ENCODE measurements at places on chromosomes 13 and 19.

GRCh38 chr13:110354715-110355473 is 47.8 kb downstream of the COL4A2 start:
- no peaks in the 10 kb centered on the region for H3K36me3 ChIP-seq
- H3K27me3 ChIP-seq = peaks cover 21% of the 10 kb centered on the region
- H3K27ac ChIP-seq = no peak overlapping the region
- H3K4me1 ChIP-seq = no peaks in the 10 kb centered on the region

GRCh38 chr13:85377783-85378182 is 421.4 kb downstream of the SLITRK6 start:
- H3K4me3 ChIP-seq = no peak overlapping the region
- no peaks in the 10 kb centered on the region for H3K27me3 ChIP-seq
- DNase-seq = no peak
- H3K27ac ChIP-seq = no peak overlapping the region

DNA sequence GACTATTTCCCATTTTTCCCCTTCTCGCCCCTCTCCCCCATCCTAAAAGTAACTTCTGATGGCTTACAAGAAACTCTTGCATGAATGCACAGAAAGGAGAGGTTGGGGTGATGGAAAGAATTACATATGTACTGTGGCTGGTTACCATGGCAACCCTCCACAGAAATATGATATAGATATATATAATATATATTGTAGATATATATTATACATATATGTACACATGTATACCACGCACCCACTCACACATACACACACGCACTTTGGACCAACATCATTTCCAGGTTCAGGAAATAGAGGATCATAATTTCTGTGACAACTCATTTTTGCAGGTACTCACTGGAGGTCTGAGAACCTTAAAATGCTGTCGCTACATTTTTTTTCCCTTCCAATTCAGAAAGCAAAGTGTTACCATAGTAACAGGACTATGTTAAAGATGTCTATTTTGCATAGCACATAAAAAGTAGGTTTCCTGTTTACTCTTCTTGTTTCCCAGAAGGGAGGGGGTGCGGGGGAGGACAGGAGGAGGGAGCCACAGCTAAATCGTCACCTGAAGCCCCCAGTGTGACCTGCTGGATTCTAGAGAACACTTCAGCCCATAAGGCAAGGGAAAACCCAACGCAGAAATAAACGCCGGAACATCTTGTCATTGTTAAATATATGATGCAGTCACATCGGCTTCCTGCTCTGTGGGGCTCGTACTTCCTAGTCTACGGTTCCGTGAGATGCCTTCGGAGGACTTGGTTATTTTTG is 44.7 kb downstream of the EFNB2 start:
- H3K4me3 ChIP-seq = peak overlapping the region; percentile 38
- peak overlapping the region; percentile 70 for H3K27ac ChIP-seq
- H3K27me3 ChIP-seq = peaks cover 23% of the 10 kb centered on the region
- peaks cover 31% of the 10 kb centered on the region for H3K4me1 ChIP-seq
- DNase-seq = peak; percentile 5

GRCh38 chr13:19795956-19796355 is 13.2 kb upstream of the PSPC1 start:
- DNase-seq = no peak
- no peaks in the 10 kb centered on the region for H3K27me3 ChIP-seq
- H3K36me3 ChIP-seq = no peaks in the 10 kb centered on the region
- no peak overlapping the region for H3K4me3 ChIP-seq
- no peak overlapping the region for H3K27ac ChIP-seq

DNA sequence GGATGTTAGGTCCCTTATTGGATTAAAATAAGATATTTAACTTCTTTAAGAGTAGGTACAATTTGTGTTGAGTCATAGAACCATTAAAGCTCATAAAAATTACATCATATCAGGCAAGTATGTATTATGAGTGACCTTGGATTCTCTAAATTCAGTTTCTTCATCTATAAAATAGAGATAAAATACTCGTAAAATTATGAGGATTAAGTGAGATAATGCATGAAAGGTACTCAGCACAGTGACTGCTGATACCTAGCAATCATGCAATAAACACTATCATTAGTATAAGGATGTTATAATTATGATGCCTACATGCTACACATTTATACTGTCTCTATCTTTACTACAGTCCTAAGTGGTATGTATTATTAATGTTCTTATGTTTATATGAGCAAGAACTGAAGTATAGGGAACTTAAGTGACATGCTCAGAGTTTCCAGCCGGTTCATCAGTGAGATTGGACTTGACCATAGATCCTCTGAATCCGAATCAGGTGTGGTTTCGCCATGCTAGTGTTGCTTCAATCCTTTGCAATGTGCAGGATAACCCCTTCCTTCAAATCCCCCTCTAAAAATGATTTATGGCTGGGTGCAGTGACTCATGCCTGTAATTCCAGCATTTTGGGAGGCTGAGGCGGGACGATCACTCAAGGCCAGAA is 22.9 kb upstream of the FRY start:
- no peak for DNase-seq
- no peaks in the 10 kb centered on the region for H3K4me1 ChIP-seq
- no peaks in the 10 kb centered on the region for H3K36me3 ChIP-seq
- no peak overlapping the region for H3K27ac ChIP-seq

- H3K4me1 ChIP-seq = peaks cover 17% of the 10 kb centered on the region
- DNase-seq = no peak
- H3K27me3 ChIP-seq = no peaks in the 10 kb centered on the region
- no peak overlapping the region for H3K4me3 ChIP-seq
- H3K36me3 ChIP-seq = no peaks in the 10 kb centered on the region
These were observed 34.2 kb downstream of the TDRD3 start for GRCh38 chr13:60431108-60431700.
